ENCODE measurements at places on chromosomes 13 and 19.

- DNase-seq, result no peak
These were observed 14.9 kb upstream of the RPL21 start for GRCh38 chr13:27236478-27236877.

DNA sequence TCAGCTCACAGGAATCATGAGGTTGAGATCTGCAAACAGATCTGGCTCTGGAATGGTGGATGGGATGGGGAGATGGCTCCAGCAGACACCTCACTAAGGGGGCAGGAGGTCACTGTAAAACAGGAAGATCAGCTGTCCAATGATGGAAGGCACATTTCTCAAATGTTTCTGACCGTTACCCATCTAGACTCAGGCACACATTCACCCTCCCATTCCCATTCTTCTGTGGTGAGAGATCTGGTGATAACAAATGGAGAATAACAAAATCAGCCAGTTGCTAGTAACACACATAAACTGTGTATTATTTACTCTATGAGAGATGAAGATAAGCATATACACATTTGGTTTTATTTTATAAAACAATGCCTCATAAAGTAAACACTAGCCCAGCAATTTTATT is 235.9 kb downstream of the TSHZ3 start:
- DNase-seq, result no peak

DNA sequence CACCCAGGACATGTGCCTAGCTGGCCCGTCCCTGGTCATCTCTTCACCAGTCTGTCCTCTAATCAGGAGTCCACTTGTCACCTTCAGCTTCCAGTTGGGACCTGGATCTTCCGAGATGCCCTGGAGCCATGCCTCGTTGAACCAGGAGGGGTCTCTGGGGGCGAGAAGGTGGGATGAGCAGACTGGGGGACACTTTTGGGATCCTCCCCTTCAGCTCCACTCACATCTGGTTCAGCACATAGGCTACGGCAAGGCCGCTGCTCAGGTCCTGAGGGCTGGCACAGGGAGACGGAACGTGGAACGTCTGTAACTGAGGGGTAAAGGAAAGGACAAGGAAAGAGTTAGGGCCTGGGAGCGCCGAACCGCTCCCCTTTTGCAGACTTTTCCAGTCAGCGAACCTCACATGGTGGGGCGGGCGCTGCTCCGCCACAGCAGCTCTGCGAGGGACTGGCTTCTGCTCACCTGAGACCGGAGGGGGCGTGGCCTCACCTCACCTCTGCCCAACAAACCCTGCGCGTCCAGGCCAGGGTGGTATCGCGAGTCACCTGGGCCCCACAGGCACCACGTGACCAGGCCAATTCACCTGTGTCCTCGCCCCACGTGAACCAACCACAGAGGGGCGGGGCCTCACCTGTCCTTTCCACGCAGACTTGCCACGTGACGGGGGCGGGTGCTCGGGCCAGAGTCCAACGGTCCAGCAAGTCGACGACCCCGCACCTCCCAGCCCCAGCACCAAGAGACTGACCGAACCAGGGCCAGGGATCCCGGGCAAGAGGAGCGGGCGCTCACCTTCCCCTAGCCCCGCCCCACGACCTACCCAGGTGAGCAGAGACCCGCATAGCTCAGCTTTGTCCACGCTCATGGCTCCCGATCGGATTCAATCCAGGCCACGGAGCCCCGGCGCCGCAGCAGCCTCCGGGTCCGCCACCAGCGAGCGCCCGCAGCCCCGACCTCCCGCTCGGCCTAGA is at the start of gene HOOK2:
TSS of gene HOOK2 (minus strand) at position 965 of the 968 bp plus-strand sequence. CDS start at position 862, 103 bp downstream.
- DNase-seq, result peak; percentile 84

DNA sequence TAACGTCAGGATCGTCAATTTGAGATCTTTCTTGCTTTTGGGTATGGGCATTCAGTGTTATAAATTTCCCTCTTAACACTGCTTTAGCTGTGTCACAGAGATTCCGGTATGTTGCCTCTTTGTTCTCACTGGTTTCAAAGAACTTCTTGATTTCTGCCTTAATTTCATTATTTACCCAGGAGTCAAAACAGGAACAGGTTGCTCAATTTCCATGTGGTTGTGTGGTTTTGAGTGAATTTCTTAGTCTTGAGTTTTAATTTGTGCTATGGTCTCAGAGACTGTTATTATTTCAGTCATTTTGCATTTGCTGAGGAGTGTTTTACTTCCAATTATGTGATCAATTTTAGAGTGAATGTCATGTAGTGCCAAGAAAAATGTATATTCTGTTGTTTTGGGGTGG is 153.1 kb downstream of the PCDH17 start:
- no peak for DNase-seq

DNA sequence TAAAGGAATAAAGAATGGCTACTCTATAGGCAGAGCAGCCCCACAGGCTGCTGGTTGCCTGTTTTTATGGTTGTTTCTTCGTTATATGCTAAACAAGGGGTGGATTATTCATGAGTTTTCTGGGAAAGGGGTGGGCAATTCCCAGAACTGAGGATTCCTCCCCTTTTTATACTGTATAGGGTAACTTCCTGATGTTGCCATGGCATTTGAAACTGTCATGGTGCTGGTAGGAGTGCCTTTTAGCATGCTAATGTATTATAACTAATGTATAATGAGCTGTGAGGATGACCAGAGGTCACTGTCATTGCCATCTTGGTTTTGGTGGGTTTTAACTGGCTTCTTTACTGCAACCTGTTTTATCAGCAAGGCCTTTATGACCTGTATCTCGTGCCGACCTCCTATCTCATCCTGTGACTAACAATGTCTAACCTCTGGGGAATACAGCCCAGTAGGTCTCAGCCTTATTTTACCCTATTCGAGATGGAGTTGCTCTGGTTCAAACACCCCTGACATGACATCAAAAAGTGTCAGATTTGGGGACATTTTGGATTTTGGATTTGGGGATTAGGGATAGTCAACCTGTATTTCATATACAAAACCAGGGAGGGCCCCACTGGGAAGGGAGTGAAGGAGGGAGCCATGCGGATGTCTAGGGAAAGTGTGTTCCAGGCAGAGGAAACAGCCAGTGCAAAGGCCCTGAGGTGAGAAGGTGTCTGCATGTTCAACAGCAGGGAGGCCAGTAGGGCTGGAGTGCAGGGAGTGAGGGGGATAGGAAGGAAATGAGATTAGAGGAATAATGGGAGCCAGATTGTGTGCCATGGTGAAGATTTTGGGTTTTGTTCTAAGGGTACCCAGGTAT is 10.9 kb downstream of the FXYD5 start:
- DNase-seq, result no peak

GRCh38 chr13:44416301-44416700 is 42.7 kb downstream of the SERP2 start:
- DNase-seq, result no peak

DNA sequence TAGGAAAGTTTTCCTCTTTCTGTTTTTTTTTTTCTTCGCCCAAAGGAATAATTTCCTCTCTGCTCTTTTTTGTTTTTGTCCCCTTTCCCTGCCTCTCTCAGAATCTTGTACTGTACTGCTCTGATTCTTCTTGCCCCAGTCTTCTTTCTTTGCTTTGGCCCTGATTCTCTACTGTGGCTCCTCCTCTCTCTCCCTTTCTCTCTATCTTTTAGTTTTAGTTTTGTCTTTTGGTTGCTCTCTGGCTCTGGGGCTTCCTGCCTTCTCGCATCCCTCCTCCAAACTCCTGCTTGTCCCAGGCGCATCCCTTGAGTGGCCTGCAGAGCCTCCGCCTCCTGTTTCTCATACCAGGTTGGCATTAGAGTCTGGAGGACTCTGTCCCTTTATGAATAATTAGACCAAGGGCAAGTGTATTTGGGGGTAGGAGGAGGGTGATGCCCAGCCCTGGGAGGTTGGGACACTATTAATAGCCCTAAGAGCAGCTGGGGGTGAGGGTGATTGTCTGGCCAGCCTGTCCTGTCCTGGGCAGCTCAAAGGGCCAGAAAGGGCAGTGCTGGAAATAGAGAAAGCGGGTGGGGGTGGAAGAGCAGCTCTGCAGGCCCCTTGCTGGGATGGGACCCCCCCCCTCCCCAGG is 39.1 kb downstream of the LYL1 start:
- DNase-seq, result no peak

DNA sequence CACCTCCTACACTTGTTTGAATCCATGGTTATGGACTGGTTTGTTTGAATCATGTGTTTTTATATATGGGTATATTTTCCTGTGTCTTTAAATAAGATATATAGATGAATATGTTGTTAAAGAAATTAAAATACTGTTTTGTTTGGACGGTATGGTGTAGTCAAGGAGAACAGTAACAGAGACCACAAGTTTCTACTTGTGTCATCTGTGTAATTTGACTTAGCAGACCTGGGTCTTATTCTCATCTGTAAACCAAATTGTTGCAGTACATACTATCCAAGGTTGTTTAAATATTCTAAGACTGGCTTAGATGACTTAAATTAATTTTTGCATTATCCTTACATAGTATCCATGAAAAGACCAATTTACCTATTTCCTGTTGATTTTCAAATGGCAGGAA is 361.1 kb upstream of the SLITRK1 start:
- DNase-seq, result no peak

GRCh38 chr19:15758379-15758778 is 20.6 kb downstream of the OR10H3 start:
- DNase-seq, result no peak

DNA sequence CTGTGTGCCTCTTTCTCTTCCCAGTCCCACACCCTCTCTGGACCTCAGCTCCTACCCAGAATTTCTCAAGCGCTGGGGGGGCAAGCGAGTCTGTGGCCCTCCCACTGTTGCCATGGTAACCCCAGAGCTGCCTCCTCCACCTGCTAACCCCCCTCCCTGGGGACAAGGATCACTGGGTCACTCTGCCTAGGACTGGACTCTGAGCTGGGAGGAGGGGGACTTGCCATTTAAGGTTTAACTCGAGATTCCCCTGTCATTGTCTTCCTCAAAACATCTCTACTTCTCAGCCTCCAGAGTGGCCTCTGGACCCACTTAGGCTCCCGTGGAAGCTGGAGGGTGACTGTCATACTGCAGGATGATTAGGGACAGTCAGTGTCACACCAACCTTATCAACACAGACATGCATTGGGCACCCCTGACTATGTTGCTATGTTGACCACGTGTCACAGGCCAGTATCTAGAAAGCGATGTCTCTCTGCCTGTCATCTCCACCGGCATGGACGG is 2.2 kb downstream of the PALM3 start:
- no peak for DNase-seq

DNA sequence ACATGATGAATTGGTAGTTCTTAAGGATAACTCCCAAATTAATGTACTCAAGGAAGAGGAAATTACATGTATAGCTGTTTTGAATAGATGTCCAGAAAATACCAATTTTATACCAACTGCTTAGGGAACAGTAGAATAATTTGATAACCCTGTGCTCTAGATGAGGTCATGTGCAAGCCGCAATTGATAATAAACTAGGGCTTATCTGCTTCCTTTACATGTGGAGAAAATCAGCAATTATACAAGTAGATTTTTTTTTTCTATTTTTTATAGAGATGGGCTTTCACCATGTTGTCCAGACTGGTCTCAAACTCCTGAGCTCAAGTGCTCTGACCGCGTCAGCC is 9.3 kb downstream of the TPT1 start:
- DNase-seq, result no peak

DNA sequence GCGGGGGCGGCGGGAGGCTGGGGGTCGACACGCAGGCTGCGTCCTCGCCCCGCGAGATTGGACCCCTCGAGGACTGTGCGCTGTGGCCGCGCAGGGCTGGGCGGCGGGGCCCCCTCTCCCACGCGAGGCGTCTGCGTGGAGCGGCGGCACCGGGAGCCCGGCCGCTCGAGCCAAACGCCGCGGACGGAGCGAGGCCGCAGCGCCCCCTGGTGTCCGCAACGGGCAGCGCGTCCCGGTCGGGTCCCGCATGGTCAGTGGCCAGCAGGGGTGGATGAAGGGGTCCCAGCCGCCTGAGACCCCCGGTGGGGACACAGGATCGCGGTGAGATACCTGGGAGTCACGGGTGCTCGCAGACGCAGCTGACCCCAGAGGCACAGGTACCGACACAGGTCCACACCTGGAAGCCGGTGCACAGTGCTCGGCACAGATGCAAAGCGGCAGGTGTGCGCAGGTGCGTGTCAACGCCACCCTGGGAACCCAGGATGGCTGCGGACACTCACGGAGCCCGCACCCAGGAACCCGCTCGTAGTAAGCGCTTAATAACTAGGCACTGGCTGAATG is 2.1 kb upstream of the CIRBP start:
- DNase-seq, result no peak

GRCh38 chr19:49533551-49534488 is 6.0 kb downstream of the RCN3 start:
- no peak for DNase-seq

DNA sequence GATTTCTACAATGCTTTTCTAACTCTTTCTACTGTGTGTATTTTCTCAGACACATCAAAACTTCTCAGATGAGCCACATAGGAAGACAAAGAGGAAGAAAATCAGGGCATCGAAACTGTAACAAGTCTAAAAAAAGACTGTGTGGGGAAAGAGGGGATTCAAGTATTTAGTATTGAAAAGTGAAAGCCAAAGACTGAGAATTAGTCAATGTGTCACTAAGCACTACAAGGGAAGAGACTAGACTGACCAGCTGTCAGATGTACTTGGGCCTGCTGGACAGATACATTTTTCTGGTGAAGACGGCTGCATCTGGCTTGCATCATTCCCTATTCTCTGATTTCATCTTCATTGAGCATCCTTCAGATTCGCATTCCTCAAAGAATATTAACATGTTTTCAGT is 25.4 kb downstream of the COMMD6 start:
- DNase-seq, result no peak

DNA sequence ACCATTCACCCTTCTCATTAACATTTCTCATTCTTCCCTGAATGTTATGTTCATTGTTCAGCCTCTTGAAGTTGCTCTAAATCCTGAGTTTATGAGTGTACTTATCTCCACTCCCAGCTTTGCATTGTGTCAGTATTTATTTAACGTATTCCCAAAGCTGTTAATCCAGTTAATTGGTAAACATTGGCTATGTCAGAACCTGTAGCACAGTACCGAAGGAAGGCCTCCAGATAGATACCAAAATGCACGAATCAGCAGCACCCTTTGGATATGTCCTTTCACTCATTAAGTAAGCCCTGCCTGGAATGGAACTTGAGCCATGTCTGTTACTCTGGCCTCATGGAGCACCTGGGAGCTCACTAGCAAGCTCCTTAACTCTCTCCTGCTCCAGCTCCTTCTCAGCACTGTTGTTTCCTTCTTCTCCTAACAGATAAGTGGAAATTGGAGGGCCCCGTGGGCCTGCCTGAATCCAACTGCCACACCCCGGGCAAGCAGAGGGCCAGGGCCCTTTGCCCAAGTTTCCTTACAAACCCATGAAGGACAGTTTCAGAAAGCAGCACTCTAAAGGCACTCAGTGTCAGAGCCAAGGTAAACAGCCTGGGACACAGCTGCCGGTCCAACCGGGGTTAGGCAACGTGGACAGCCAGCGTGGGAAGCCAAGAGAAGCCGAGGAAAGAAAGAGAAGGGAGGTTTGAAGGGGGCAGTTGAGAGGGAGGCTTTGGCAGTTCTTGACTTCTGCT is 155.0 kb upstream of the SERP2 start:
- no peak for DNase-seq

GRCh38 chr19:40684280-40684679 is 6.2 kb downstream of the NUMBL start:
- DNase-seq, result no peak

GRCh38 chr13:59793107-59793506 is 370.6 kb downstream of the DIAPH3 start:
- DNase-seq, result no peak

Data from NCI-H1048 (cell line).